ENCODE measurements at places on chromosomes 6 and 20. TPM values are rescaled to one million over a fixed set of nuclear protein-coding genes. Genes with fewer than 3 reads are reported as not detected.

Gene UBE2C
- 9.6 TPM for total RNA-seq

Gene PRDM13
- total RNA-seq, result not detected

Gene RAB32
- total RNA-seq, result 81.5 TPM

Gene TRMT11
- 9.5 TPM for total RNA-seq

Gene PROKR2
- not detected for total RNA-seq

Gene SIRPB2
- 0.13 TPM for total RNA-seq

Gene MATN4
- total RNA-seq, result under 0.01 TPM

Gene PKHD1
- not detected for total RNA-seq

Gene GSTA1
- total RNA-seq, result not detected

Gene ACOT13
- 4.4 TPM for total RNA-seq

Gene BMP6
- 72.8 TPM for total RNA-seq

Gene RBPJL
- not detected for total RNA-seq

Gene KCNB1
- total RNA-seq, result not detected

Gene MLN
- total RNA-seq, result not detected

Gene KIAA0408
- not detected for total RNA-seq

Gene WASF1
- total RNA-seq, result 9.5 TPM

Gene CST2
- total RNA-seq, result not detected

Gene RAD21L1
- total RNA-seq, result not detected

Gene PDE7B
- 6.5 TPM for total RNA-seq

Gene GRM1
- total RNA-seq, result 0.13 TPM

Gene SEMG1
- not detected for total RNA-seq

Gene PARD6B
- 0.39 TPM for total RNA-seq

Gene MOCS3
- total RNA-seq, result 6.7 TPM

Gene COL12A1
- total RNA-seq, result 1.4 TPM

Gene EBF4
- total RNA-seq, result 0.77 TPM

Gene PAK5
- total RNA-seq, result under 0.01 TPM

Gene STX11
- 21.1 TPM for total RNA-seq
